Renal cortex interstitium (tissue), 15 donors: ENCODE measurements at places on chromosomes 7 and 10.

DNA sequence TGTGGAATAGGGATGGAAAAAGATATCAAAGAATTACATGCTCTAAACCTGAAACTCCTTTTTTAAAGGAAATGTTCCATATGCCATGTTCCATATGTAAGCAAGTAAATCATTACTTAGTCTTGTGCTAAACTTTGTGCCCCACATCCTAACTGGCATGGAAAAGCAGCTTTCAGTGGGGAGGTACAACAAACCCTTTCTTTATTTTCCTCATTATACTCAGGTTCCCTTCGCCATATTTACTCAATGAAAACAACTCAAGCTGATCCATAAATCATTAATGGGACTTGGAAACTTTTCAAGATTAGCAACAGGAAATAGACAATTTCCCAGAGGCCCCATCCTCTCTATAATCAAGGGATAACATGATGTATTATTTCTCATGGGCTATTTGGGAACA, 56.0 kb downstream of the GSAP start:
- no peak for DNase-seq

- no peak for DNase-seq
Observed at GRCh38 chr7:1675036-1675671, 5.1 kb downstream of the ELFN1 start.

DNA sequence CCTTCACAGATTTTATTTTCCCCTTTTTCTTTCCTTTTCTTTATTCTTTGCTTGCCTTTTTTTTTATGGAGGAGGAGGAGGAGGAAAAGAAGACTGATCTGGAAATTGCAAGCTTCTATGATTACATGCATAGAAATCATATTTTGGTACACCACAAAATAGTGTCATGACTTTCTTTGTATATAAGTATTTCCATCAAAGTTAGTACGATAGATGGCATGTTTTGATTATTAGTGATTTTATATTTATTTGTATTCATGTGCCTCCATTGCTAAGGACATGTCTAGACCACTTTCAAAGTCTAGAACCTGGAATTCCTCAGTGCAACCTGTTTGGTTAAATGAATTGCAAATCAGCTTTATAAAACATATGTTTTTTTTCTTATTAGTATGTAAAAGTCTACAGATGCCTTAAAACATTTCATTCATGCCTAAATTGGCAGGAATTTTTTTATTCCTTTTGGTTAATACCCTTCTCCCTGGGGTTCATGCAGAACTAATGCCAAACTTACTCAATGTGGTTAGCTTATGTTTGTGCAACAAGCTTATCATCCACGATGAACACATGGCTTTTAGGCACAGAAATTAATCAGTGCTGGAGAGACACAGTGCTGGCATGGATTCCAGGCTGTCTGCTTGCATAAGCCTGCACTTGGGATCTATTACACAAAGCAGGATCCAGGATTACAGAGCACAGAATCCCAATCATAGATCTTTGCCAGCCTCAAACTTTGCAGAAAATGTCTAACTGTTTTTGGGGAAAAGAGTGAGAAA, 213.1 kb downstream of the CHRM2 start:
- DNase-seq, result no peak

DNA sequence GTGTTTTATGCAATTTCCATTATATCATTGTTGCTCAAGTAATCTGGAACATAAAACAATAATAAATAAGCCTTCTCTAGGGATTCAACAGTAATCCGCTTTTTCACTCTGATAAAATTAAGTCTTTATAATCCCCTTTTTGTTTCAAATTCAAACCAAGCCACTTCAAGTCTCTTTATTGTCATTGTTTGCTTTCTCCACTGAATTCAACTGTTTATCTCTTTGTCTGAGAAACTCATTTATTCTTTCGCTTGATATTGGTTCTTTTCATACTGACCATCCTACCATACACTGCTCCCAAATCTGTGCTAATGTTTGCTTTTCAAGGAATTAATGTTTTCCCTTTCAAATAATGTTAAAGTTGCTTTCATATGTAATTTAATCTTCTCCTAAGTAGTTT, 550.4 kb upstream of the PCDH15 start:
- DNase-seq, result no peak

DNA sequence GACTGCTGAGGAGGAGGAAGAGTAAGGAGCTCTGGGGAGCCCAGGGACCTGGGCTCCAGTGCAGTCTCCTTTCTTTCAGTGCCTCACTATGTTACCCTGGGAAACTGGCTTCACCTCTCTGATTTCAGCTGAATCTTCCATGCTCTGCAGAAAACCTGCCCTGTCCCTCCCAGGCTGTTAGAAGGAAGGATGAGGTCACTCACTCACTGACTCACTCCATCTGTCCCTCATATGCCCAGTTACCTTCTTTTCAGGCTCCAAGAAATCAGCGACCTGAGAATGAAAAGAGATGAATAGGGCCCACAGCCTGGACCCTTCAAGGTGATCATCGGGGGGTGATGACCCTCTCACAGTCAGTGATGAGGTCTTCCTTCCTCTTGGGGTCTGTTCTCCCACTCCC, 481 bp downstream of the SFTPA2 start:
- no peak for DNase-seq

GRCh38 chr7:77824636-77825035, 26.1 kb downstream of the PHTF2 start:
- no peak for DNase-seq

DNA sequence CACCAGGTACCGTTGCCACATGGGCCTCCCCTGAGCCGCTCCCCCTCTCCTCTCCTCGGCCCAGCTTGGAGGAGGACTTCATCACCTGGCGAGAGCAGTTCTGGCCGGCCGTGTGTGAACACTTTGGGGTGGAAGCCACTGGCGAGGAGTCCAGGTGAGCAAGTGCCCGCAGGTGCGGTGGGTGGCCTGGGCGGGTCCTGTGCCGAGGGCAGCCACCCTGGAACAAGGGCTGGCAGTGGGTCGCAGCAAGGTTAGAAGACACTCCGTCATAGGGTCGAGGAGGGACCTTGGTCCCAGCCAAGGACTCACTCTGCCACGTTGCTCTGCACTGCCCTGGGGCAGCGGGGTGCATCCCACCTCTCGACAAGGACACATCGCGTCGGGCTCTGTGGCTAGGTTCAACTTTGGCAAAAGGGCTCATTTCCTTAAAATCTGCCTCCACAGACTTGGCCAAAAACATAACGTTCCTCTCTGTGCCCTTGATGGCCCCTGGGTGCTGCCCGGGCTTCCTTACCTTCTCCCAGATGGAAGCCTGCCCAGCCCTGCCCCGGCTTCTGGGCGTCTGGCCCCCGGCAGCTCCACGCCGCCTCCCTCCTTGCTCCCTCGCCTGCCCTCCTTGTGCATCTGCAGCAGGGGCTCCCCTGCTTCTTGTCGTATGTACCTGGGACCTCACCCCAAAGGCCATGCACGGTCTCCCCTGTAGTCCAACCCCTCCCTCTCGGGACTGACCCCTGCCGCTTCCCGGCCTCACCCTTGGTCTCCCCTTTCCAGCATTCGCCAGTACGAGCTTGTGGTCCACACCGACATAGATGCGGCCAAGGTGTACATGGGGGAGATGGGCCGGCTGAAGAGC, 12.7 kb downstream of the TMEM120A start:
- no peak for DNase-seq

DNA sequence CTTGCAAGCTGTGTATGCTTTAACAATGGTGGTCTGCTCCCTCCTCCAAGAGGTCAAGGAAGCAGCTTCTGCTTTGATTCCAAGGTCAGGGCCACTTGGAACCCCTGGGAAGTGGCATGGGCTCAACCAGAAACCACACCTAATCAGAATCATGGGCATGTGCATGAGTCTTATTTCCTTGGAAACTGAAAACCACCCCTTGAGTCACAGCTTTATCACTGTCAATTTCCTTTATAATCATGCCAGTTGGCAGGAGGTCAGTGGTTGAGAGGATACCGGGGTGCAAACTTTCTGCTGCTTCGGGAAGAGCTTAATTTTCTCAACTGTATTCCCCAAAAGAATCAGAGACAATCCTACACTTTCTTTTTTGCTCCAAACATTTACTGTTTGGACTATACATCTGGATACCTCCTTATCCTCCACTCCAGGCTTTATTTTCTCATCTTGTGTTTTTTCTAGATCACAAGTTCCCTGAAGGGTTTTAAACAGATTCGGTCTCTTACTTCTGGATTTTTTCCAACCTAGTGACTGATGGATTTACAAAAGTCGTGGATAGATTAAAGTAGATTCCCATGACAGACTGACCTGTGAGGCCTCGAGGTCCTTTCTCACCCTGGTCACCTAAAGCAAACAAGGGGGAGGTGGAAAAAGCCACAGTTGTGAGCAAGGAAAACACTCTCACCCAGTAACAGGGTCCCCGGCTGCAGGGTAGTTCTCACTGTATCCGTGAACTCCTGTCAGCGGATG, 36.0 kb downstream of the COL17A1 start:
- no peak for DNase-seq

- no peak for DNase-seq
Observed at GRCh38 chr7:97021747-97022490, 2.7 kb downstream of the DLX5 start.

DNA sequence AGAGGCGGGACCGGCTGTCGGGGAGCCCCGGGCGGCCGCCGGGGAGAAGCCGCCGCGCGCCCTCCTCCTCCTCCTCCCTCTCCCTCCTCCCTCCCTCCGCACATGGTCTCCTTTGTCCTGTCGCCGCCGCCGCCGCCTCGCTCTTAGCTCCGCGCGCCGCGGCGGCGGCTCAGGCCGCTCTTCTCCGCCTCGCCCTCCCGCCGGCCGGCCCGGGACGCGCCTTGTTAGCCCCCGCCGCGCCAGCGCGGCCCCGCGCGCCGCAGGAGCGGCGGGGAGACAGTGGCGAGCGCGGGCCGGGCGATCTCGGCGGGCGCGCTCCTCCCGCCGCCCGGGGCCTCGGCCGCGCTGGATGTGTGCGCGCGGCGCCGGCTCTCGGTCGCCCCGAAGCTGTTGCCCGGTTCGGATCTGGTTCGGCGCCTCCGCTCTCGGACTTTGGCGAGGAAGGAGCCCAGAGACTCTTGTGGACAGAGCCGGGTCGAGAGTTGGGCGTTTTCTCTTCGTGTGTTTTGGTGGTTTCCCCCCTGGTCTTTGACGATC, 437.4 kb upstream of the GALNT17 start:
- no peak for DNase-seq

DNA sequence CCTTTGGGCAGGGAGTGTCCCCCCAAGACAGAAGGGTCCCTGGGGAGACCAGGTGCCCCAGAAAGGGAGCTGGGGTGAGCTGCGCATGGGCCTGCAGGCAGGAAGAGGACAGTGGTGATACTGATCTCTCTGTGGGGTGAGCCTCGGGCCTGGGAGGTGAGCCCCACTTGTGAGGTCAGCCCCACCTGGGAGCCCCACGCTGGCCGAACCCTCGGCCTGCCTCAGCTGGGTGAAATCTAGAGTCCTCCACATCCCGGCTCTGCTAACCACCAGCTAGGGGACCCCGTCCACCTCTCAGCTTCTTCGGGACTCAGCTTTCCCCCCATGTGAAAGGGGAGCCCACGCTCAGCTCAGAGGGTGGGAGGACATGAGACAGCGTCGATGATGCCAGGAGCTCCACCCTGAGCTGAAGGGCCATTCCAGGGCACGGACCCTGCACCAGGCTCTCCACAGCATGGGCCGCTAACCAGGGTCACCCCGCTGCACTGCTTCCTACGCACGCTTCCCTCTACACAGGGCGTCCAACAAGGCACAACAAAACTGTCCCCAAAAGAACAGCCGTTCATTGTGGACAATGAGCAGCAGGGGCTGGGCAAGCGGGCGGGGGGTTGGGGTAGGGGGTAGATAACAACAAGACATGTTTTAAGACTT, 48.7 kb downstream of the CAMK2B start:
- DNase-seq, result no peak

- DNase-seq, result no peak
Observed at GRCh38 chr7:15681186-15681585, 5.3 kb downstream of the MEOX2 start.

GRCh38 chr7:55304018-55304762, 60.9 kb upstream of the LANCL2 start:
- no peak for DNase-seq

DNA sequence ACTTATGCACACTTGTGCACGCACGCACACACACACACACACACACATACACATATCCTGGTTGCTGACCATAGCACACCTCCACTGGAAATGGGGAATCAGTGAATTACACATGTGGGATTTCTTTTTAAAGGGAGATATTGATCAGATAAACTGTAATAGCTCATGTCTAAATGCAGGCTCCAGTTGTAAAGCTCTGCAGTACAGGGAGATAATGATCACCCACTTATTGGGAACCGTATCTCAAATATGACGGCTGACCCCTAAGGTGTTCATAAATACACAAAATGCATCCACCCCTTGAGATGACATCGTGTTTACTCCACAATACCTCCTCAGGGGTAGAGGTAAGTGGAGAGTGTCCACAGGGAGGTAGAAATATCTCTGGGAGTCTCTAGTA, 79.2 kb downstream of the PLXNA4 start:
- DNase-seq, result no peak

DNA sequence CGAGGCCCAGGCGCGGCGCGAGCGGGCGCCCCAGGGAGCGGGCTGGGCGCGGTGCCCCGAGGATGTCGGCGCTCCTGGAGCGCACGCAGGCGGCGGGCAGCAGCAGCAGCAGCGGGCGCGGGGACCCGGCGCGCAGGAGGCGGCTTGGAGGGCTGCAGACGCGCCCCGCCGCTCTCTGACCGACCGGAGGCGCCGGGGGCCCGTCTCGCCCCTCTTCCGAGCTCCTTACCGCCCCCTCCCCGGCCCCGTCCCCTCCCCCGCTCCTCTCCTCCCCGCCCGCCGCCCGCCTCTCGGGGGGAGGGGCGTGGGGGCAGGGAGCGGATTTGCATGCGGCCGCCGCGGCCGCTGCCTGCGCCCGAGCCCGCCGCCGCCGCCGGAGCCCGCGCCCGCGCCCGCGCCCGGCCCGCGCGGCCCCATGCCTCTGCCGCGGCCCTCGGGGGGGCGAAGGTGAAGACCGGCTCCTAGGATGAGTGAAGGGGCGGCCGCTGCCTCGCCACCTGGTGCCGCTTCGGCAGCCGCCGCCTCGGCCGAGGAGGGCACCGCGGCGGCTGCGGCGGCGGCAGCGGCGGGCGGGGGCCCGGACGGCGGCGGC, at the start of gene NRG3:
NRG3 (plus strand) TSS at position 320 of the 592 bp plus-strand sequence.
- no peak for DNase-seq

DNA sequence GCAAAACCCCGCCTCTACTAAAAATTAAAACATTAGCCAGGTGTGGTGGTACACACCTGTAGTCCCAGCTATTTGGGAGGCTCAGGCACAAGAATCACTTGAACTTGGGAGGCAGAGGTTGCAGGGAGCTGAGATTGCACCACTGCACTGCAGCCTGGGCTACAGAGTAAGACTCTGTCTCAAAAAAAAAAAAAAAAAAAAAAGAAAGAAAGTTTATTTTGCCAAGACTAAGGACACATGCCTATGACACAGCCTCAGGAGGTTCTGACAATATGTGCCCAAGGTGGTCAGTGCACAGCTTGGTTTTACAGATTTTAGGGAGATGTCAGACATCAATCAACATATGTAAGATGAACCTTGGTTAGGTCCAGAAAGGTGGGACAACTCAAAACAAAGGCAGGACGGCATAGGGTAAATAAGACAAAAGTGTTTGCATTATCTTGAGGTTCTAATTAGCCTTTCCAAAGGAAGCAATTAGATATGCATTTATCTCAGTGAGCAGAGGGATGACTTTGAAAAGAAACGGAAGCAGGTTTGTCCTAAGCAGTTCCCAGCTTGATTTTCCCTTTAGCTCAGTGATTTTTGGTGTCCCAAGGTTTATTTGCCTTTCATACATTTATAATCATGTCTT, 20.7 kb upstream of the OTUD1 start:
- DNase-seq, result no peak

GRCh38 chr10:106446920-106447319, 717.6 kb downstream of the SORCS1 start:
- DNase-seq, result no peak
